ENCODE measurements at places on chromosomes 3 and 15. TPM values are rescaled to one million over a fixed set of nuclear protein-coding genes. Genes with fewer than 3 reads are reported as not detected.

CPNE9 gene
- total RNA-seq, result not detected

DZIP1L gene
- total RNA-seq, result 23.1 TPM

HTR3E gene
- total RNA-seq, result not detected

TMEM266 gene
- total RNA-seq, result not detected

MAP2K1 gene
- 21.2 TPM for total RNA-seq

SLC25A38 gene
- 7.0 TPM for total RNA-seq

STRIT1 gene
- total RNA-seq, result not detected

PPP1R14D gene
- total RNA-seq, result not detected

GRCh38 chr15:66063147-66063546, 190.4 kb downstream of the MEGF11 start:
- no peak overlapping the region for H3K4me3 ChIP-seq
- no peak overlapping the region for H3K27ac ChIP-seq
- DNase-seq, result peak; percentile 24
- no peaks in the 10 kb centered on the region for H3K36me3 ChIP-seq
- H3K4me1 ChIP-seq, result no peaks in the 10 kb centered on the region
- no peaks in the 10 kb centered on the region for H3K27me3 ChIP-seq

DNA sequence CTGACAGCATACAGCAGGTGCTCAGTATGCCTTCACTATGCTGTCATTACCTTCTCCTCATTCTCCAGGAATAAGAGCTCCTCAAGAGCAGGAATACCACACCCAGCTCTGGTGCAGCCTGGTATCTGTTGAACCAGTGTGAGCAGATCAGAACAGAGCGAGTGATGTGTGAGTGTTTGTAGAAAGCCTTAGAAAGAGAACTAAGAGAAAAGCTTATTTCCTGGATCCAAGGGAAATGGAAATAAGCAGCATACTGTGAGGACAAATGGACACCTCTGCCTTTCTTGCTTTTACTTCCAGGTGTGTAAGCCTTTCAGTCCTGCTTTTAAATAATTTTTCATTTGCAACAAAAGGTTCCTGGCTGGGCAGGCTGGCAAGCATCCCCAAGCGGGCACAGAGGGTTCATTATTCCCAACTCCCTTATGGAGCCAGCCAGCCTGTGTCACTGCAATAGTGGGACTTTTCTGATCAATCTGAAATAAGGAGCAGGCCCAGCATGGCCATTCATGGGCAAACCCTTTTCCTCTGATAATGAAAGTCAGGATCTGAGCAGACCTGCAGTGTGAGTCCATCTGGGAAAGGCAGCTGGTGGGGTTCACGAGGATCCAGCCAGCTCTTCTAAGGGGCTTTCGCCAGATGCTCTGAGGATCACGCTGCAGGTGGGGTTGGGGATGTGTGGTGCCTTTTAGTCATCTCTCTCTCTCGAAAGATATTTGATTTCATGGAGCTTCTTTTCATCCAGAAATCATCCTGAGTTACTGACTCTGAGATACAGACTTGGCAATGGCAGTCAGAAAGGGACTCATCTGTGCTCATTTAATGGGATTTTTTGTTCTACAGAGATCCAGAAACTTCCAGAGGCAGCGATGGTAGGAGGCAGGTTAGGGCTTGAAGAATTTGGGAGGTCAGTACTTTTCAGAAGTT, 594.9 kb upstream of the CFAP20DC start:
- H3K36me3 ChIP-seq, result no peaks in the 10 kb centered on the region
- H3K27me3 ChIP-seq, result no peaks in the 10 kb centered on the region
- H3K4me3 ChIP-seq, result no peak overlapping the region
- no peaks in the 10 kb centered on the region for H3K4me1 ChIP-seq
- no peak for DNase-seq
- no peak overlapping the region for H3K27ac ChIP-seq

DNA sequence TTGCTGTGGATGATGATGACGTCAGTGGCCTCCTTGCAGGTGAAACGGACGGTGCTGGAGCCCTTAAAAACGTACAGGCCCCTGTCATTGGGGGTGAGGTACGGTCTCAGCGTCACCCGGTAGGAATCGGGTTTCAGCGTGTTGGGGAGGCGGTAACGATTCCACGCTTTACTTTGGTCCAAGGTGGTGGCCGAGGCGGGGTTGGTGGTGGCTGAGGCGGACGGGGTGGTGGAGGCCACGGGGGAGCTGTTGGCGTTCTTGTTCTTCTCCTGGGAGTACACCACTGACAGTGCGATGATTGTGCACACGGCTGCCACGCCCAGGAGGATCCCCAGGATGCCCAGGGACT, 8.5 kb downstream of the ANPEP start:
- no peaks in the 10 kb centered on the region for H3K27me3 ChIP-seq
- no peak overlapping the region for H3K27ac ChIP-seq
- H3K36me3 ChIP-seq, result no peaks in the 10 kb centered on the region
- no peak overlapping the region for H3K4me3 ChIP-seq
- no peak for DNase-seq
- H3K4me1 ChIP-seq, result peaks cover 3% of the 10 kb centered on the region

DNA sequence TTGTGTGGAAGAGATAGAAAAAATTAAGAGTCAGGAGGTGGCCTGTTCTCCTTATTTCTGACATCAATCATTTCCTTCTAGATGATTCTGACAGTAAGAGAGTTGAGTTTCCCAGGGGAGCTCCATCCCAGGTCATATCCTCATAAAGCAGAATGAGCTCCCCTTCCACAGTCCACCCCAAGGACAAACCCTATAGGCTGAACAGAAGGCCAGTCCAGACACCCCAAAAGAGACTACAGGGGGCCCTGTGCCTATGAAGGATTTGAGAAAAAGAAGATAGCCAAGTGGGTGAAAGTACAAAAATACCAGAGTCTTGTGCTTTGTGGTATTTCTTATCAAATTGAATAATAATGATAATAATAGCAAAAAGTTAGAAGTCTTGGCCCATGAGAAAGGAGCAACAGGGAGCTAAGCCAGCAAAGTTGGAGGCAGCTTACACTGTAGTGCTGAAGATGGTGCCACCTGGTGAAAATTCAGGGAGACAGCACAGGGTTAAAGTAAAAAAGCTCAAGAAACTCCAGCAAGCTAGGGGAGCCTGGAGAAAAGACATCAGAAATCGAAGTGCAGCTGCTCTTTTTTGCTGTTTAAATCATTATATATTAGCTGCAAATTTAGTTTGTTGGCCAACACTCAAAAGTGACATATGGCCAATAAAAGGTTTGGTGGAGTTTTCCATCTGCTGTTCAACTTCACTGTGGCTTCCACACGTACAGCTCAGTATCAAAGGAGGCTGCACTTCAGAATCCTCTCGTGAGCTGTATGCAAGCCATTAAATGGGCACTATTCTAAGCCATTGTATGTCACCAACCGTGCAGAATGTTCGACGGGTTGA, 35.8 kb upstream of the SLC24A5 start:
- no peaks in the 10 kb centered on the region for H3K36me3 ChIP-seq
- no peaks in the 10 kb centered on the region for H3K27me3 ChIP-seq
- DNase-seq, result no peak
- H3K27ac ChIP-seq, result no peak overlapping the region
- H3K4me1 ChIP-seq, result peaks cover 7% of the 10 kb centered on the region

- DNase-seq, result no peak
- H3K4me3 ChIP-seq, result no peak overlapping the region
- no peaks in the 10 kb centered on the region for H3K4me1 ChIP-seq
- H3K27ac ChIP-seq, result peak overlapping the region; percentile 64
These were observed 61.4 kb downstream of the TTBK2 start for GRCh38 chr15:42858999-42859789.

- H3K27me3 ChIP-seq, result no peaks in the 10 kb centered on the region
- H3K4me3 ChIP-seq, result no peak overlapping the region
- DNase-seq, result no peak
These were observed 34.7 kb upstream of the SLC41A3 start for GRCh38 chr3:126118591-126118990.

GRCh38 chr3:154933581-154933980, 146.5 kb upstream of the MME start:
- no peak for DNase-seq
- H3K27me3 ChIP-seq, result no peaks in the 10 kb centered on the region
- H3K4me3 ChIP-seq, result no peak overlapping the region
- no peaks in the 10 kb centered on the region for H3K36me3 ChIP-seq
- no peak overlapping the region for H3K27ac ChIP-seq

- peaks cover 6% of the 10 kb centered on the region for H3K4me1 ChIP-seq
- no peak for DNase-seq
- H3K36me3 ChIP-seq, result no peaks in the 10 kb centered on the region
- no peak overlapping the region for H3K27ac ChIP-seq
- H3K4me3 ChIP-seq, result no peak overlapping the region
- H3K27me3 ChIP-seq, result no peaks in the 10 kb centered on the region
These were observed 270.7 kb downstream of the THSD4 start for GRCh38 chr15:71386005-71386404.

DNA sequence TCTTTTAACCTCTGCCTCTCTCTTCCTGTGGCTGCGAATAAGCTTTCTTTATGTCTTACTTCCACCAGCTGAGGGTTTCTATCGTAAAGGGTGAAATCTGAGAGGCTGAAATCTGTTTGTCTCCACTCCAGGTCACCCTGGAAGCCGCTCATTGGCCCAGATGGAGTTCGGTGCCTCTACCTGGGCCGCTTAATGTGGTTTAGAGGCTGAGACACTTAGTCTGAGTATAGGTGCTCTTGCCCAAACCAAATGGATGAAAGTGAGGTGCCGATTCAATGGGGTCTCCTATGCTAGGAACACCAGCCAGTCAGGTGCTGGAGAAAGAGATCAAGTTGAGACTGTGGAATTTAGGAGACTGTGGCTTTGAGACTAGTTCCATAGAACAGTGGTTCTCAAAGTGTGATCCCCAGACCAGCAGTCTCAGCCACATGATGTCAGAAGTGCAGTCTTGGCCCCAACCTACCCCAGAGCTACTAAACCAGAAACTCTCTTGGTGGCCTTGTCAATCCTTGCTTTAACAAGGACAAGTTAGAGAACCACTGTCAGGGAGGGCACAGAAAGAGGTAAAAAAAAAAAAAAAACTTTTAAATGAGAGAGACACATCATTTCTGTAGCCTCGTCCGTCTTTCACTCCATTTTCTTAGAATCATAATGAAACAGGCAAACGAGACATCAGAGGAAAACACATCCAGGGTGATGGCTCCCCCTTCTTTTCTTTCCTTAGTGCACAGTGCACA, 54.9 kb upstream of the CCR2 start:
- DNase-seq, result no peak
- no peak overlapping the region for H3K4me3 ChIP-seq
- H3K27ac ChIP-seq, result no peak overlapping the region
- H3K27me3 ChIP-seq, result no peaks in the 10 kb centered on the region

DNA sequence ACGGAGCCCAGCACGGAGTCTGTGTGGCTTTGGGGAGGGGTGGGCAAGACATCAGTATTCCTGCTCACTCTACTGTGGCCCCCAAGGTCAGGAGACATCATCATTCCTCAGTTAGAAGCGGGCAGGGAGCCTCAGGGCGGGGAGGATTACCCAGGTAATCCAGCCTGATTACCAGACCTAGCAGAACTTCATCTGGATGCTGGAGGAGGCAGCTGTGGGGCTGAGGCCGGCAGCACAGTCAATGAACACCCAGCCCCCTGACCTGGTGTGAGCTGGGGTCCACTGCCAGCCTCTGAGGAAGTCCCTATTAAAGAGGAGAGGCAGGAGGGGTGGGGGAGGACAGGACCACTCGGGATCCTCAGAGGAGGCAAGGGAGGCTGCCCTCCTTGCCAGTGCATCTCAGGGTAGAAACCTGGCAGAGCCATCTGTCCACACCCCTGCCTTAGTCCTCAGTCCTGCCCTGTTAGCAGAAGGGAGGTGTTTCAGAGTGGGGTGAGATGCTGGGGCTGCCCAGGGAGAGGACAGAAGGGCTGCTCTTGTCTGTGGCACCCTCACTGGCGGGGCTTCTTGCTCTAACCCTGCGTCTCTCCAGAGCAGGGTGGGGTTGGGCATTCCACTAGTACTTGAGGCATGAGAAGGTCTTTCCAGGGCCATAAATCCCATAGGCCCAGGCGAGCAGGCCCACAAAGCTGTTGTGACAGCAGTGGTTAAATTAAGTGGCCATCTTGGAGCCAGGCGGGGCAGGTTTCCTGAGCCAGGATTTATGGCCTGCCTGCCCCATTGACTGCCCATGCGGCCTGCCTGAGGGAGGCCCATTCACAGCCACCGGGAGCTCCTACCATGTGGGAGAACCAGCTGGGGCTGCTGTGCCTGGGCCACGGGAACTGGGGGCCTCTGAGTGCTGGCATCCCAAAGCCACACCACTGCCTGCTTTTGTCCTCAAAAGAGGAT, 82.1 kb downstream of the LINGO1 start:
- H3K36me3 ChIP-seq, result no peaks in the 10 kb centered on the region
- no peak overlapping the region for H3K27ac ChIP-seq
- no peaks in the 10 kb centered on the region for H3K27me3 ChIP-seq
- DNase-seq, result no peak
- no peaks in the 10 kb centered on the region for H3K4me1 ChIP-seq

DNA sequence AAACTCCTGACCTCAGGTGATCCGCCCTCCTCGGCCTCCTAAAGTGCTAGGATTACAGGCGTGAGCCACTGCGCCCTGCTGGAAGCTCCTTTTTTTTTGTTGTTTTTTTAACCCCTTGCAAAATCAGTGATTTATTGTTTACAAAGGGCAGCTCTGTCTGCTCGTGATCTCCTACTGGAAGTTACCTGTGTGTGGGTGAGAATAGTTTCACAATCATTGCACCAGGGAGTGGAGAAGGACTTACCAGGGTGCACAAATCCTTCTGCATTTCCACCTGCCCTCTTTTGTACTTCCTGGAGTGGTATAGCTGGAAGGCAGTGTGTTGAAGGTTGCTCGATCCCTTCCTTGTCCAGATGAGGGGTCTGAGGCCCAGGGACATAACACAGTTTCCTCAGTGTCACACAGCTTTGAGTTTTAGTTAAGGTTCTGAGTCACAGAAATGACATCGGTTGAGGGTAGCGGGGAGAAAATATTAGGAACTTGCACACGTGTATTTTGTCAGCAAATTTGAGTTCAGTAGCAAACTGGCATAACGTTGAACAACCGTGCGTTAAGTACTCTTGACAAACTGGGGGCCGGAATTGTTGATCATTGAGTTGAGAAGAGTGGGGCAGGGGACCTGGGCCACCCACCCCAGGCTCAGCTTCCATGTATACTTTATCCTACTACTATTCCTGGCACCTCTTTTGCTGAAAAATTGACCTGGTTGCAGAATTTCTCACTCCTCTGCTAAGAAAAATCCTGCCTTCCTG, 11.3 kb upstream of the TRAK1 start:
- peak overlapping the region; percentile 80 for H3K27ac ChIP-seq
- no peaks in the 10 kb centered on the region for H3K36me3 ChIP-seq
- no peak for DNase-seq
- no peak overlapping the region for H3K4me3 ChIP-seq
- H3K27me3 ChIP-seq, result no peaks in the 10 kb centered on the region
